ENCODE measurements at places on chromosomes 5 and 9.

- no peak for DNase-seq
Observed at GRCh38 chr5:137105351-137106035, 393.6 kb downstream of the SPOCK1 start.

GRCh38 chr5:106306313-106307028 lies 1364.3 kb downstream of the EFNA5 start:
- no peak for DNase-seq

GRCh38 chr5:93058309-93058708 lies 522.7 kb downstream of the NR2F1-AS1 start:
- no peak for DNase-seq

- DNase-seq = peak; percentile 82
Observed at GRCh38 chr5:101664071-101664791, 631.9 kb downstream of the SLCO4C1 start.

DNA sequence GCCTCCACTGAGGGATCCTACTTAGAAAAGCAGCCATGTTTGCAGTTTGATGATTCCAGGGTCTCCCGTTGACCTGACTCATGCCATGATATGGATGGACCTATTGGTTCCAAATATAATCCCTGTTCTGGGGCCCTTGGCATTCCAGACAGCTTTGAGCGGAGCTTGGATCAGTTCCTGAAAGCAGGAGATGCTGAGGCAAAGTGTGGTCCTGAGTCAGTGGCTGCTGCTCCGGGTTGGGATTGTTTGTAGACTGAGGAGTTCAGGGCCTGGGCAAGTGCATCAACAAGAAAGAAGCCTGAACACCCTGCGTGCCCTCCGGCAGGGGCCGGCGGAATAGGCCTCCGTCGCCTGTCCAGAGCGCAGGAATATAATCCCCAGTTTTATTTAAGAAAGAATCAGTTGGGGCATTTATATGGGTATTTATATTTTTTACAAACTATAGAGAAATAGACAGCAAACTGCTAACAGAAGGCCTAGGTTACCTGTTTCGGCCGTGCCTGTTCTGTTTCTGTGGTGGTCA lies 50.6 kb downstream of the LRSAM1 start:
- no peak for DNase-seq

GRCh38 chr5:134432677-134433359 lies 21.1 kb upstream of the CDKN2AIPNL start:
- no peak for DNase-seq

Data from SHP77 treated with DMSO at 0.1 percent for 48 hours (cell line).